GM12891 (cell line): ENCODE measurements at places on chromosomes 1 and 21.

DNA sequence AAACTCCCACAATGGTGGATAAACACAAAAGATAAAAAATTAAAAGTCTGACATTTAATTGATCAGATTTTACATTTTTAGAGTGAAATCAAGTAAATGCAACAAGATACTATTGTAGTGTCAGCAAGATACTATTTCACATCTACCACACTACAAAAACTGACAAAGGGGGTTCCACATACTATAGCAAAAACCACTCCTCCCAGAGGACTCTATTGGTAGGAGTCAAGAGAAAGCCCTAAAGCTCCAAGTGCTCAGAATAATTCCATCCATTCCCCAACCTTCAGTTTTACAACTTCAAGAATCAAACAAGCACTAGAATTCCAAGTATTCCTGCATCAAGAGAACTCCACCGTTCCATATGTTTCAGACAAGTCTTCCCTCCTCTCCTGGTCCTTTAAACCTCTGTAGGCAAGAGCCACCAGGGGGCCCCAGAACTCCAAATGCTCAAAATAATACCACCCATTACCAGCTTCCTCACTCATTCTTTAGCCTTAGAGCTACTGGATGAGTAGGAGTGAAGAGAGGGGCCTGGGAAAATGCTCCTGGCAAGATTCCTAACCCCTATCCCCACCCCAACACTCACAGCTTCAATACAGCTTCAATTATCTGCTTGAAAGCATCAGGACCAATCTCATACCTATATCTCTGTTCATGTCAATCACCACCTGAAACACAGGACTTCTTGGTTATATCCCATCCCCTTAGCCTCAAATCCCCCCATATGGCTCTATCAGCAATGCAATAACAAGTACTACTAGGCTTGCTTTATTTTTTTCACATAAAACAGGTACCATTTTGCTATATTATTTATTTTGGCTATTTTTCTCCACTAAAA lies 9.9 kb downstream of the TOR1AIP2 start:
- no peak for DNase-seq

- DNase-seq = no peak
Measured at GRCh38 chr1:161407451-161407985, 39.8 kb upstream of the CFAP126 start.

GRCh38 chr1:245041058-245041698 lies 113.6 kb upstream of the KIF26B start:
- DNase-seq = no peak

DNA sequence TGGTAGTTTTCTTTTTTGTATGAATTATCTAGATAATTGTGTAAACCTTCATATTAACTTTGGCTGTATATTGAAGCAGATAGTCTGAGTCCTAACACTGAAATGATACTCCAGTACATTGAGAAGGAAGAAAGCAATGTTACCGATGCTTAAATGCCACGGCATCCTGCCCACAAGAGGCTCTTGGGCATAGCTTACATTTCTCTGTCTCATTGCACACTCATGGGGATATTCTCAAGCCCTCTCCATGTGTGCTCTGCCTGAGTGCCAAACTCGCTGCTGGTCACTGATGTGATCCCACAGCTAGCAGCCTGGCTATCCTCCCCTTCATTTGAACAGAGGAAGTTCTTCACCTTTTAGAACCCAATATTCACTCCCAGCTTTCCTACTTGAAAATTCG lies 179.4 kb downstream of the TGFB2 start:
- DNase-seq = no peak

- DNase-seq = no peak
Measured at GRCh38 chr1:60731321-60731720, 351.0 kb upstream of the NFIA start.

DNA sequence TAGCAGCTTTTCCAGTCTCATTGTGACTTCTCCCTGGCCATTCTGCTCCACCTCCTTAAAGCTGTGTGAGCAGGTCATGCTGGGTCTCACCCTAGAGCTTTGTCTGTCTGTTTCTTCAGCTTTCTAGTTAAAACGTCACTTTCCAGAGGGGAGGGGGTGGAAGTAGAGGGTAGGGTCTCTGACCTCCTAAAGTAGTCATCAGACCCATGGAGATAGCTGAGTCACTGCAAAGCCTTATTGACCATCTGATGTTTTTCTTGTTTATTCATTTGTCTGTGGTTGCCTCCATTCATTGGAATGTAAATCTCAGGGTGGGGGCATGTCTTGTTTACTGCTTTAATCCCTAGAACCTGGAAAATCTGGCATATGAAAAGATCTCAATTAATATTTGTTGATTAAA lies 52.7 kb downstream of the ELF3 start:
- no peak for DNase-seq
